Transverse colon (tissue), 4 donors: ENCODE measurements at places on chromosomes 12 and 14. TPM values are rescaled to one million over a fixed set of nuclear protein-coding genes. Genes with fewer than 3 reads are reported as not detected.
A peak's percentile ranks its signal among the peaks of the same experiment; 100 is the strongest.

DNA sequence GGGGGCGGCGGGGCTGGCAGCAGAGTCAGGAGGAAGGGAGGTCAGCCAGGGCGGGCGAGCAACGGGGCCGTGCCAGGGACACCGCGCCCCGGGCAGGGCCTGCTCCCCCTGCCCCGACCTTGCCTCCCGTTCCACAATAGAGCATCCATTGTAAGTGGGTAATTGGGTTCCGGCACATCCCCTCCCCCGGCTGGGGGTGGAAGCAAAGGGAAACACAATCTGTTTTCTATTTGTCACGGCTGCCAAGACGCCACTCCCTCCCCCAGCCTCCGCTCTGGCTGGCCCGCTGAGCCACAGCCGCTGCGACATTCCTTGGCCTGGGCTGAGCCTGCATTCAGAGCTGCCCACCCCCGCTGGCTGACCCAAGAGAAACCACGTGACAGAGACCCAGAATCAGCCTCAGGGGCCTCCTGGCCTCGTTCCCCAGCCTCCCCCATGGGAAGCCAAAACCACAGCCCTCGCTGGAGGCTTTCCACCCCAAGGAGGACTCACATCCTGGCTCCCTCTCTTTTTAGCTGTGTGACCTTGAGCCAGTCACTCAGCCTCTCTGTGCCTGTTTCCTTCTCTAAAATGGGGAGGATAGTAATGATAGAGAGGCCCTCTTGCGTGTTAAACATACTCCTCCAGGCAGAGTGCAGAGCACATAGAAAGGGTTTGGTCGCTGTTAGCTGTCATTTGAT lies 117.6 kb downstream of the SCARB1 start:
- peak overlapping the region; percentile 90 for H3K27ac ChIP-seq
- H3K4me1 ChIP-seq, result peaks cover 20% of the 10 kb centered on the region
- peak; percentile 87 for DNase-seq
- H3K36me3 ChIP-seq, result no peaks in the 10 kb centered on the region
- H3K27me3 ChIP-seq, result no peaks in the 10 kb centered on the region

- peaks cover 14% of the 10 kb centered on the region for H3K4me1 ChIP-seq
- H3K27ac ChIP-seq, result peak overlapping the region; percentile 40
- no peak for DNase-seq
- H3K27me3 ChIP-seq, result no peaks in the 10 kb centered on the region
- no peak overlapping the region for H3K4me3 ChIP-seq
Measured at GRCh38 chr14:70934502-70935134, 27.4 kb downstream of the PCNX1 start.

GRCh38 chr14:86305058-86305457 lies 775.1 kb downstream of the FLRT2 start:
- DNase-seq, result no peak
- H3K36me3 ChIP-seq, result no peaks in the 10 kb centered on the region
- H3K27ac ChIP-seq, result no peak overlapping the region
- no peak overlapping the region for H3K4me3 ChIP-seq

DNA sequence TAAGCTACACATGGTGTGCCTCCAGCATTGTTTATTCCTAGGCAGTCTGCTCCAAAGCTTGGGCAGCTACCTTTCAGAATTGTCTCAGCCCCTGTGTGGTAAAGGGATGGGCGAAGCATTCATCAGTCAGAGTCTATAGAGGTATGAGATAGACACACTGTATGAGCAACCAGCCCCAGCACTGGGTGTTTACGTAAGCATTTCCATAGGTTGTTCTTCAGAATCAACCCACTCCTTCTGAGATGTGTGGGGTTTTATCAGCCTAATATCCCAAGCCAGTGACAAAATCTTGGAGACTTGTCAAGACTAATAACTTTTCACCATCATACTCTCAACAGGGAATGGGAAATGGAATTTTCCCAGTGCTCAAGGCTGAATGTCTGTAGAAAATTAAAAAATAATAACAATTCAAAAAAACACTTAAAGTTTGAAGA lies 98.2 kb downstream of the BTG1 start:
- H3K27ac ChIP-seq, result no peak overlapping the region
- no peaks in the 10 kb centered on the region for H3K4me1 ChIP-seq
- no peaks in the 10 kb centered on the region for H3K27me3 ChIP-seq
- H3K36me3 ChIP-seq, result no peaks in the 10 kb centered on the region

GRCh38 chr12:122503147-122503751 lies 2.5 kb upstream of the ZCCHC8 start:
- no peak for DNase-seq
- H3K4me3 ChIP-seq, result no peak overlapping the region
- H3K36me3 ChIP-seq, result no peaks in the 10 kb centered on the region
- peaks cover 8% of the 10 kb centered on the region for H3K4me1 ChIP-seq
- H3K27ac ChIP-seq, result no peak overlapping the region
- H3K27me3 ChIP-seq, result no peaks in the 10 kb centered on the region

Gene CLECL1
- total RNA-seq, result 2.7 TPM

DNA sequence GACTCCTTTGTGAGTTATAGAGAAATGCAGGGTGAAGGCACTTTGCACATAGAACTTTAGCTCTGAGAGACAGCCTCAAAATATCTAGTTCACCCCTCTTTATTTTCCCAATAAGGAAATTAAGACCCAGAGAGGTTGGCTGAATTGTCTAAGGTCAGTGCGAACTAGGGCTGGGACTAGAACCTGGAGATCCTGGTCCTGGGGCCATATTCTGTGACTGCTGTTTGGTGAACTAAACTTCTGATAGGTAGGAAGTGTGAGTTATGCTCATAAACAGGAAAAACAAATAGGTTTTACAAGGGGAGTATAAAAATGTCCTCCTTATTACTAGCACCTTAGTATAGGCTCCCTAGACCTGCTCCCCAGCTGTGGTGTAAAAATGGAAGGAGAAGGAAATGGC lies 53.9 kb downstream of the DAD1 start:
- H3K27ac ChIP-seq, result no peak overlapping the region
- no peak overlapping the region for H3K4me3 ChIP-seq
- no peak for DNase-seq

- peaks cover 5% of the 10 kb centered on the region for H3K36me3 ChIP-seq
- peak; percentile 59 for DNase-seq
- H3K4me3 ChIP-seq, result peak overlapping the region; percentile 94
- H3K27me3 ChIP-seq, result no peaks in the 10 kb centered on the region
- H3K4me1 ChIP-seq, result peaks cover 36% of the 10 kb centered on the region
- H3K27ac ChIP-seq, result peak overlapping the region; percentile 89
Measured at GRCh38 chr12:57756406-57757341, 1.8 kb downstream of the MARCHF9 start.

DNA sequence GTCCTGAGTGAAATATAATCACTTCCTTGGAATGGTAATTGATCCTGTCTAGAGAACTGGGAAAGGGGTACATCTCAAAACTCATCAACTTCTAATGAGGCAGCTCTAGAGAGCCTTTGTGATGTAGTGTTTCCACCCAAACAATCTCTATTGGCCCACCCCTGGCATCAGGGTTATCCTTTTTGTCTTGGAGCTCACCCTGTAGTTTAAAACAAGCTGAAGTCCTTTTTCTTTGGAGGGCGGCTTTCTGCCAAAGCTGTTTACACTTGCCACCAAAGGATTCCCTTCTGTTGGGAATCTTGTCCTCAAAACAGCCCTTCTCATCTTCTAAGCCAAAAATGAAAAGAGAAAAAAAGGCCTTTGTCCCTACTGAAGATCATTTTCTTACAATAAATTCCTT lies 60.6 kb upstream of the GTF2A1 start:
- H3K27ac ChIP-seq, result no peak overlapping the region
- no peaks in the 10 kb centered on the region for H3K27me3 ChIP-seq
- no peaks in the 10 kb centered on the region for H3K36me3 ChIP-seq
- no peak overlapping the region for H3K4me3 ChIP-seq
- no peaks in the 10 kb centered on the region for H3K4me1 ChIP-seq
- DNase-seq, result no peak

GRCh38 chr14:101191721-101192660 lies 288.5 kb upstream of the RTL1 start:
- H3K36me3 ChIP-seq, result no peaks in the 10 kb centered on the region
- H3K27ac ChIP-seq, result no peak overlapping the region
- H3K4me3 ChIP-seq, result no peak overlapping the region
- H3K4me1 ChIP-seq, result no peaks in the 10 kb centered on the region
- DNase-seq, result no peak

Gene PPP2R5C
- total RNA-seq, result 134 TPM

Gene GDF3
- not detected for total RNA-seq

DNA sequence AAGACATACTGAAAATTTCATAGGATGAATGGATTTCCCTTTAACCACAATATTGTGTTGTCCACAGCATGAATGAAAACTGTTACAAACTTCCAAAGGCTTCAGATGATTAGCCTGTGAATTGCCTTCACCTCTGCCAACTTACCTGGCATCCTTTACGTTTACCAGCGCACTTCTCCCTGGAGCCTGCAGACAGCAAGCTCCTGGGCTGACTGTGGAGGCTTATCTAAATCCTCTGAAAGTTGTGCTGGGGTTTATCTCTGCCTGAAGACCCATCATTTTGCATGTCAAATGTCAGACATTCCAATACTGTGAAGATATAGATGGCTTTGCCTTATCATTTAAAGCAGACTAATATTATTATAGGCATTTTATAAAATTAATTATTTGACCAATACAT lies 403.0 kb downstream of the SYT1 start:
- H3K4me1 ChIP-seq, result no peaks in the 10 kb centered on the region
- no peak overlapping the region for H3K4me3 ChIP-seq
- DNase-seq, result no peak
- H3K27ac ChIP-seq, result no peak overlapping the region
